NCI-H1694 treated with DMSO at 0.1 percent for 48 hours (cell line): ENCODE measurements at places on chromosomes 2 and 18.

GRCh38 chr2:121004950-121005349 lies 269.3 kb downstream of the GLI2 start:
- no peak for DNase-seq

DNA sequence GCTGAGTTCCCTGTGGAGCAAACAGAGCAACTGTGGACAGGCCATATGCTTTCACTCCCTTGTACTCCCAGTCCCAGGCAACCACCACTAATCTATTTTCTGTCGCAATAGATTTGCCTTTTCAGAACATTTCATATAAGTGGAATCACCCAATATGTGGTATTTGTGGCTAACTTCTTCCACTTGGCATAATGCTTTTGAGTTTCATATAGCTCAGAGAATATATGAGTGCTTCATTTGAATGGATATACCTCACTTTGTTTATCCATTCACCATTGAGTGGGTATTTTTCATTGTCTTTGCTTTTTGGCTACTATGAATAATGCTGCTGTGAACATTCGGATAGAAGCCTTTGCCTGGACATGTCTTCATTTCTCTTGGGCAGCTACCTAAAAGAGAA lies 151.9 kb downstream of the CERS6 start:
- DNase-seq: no peak

GRCh38 chr18:70417847-70418246 lies 129.0 kb downstream of the SOCS6 start:
- no peak for DNase-seq

GRCh38 chr2:225842939-225843338 lies 443.4 kb downstream of the NYAP2 start:
- no peak for DNase-seq

DNA sequence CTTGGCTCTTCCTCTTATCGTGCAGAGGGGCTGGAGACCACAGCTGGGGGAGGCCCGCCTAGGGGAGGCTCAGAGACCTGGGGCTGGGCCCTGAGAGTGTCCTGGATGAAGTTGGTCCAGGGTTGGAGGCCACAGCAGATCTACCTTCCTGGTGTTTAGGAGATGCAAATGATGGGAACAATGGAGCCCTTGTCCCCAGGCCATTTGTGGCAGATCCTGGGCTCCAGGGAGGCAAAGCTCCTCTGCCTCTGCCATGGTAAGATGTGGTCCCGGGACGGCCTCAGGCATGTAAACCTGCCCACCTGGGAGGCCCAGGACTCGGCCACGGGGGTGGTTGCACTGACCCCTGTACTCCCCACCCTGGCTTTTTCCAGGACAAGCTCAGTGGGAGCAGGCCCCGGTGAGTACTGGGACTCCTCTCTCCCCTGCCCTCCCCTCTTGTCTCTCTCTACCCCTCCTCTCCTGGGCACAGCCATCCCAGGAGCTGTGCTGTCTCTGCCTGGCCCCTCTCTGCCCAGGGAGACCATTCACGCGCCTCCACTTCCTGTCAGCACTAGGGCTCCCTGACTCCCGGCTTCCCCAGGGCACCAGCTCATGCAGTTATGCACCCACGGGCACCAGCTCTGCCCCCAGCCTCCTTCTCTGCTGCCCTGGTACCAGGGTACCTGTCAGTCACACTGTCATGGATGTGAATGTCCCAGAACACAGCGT lies 10.9 kb downstream of the SH2D6 start:
- no peak for DNase-seq

DNA sequence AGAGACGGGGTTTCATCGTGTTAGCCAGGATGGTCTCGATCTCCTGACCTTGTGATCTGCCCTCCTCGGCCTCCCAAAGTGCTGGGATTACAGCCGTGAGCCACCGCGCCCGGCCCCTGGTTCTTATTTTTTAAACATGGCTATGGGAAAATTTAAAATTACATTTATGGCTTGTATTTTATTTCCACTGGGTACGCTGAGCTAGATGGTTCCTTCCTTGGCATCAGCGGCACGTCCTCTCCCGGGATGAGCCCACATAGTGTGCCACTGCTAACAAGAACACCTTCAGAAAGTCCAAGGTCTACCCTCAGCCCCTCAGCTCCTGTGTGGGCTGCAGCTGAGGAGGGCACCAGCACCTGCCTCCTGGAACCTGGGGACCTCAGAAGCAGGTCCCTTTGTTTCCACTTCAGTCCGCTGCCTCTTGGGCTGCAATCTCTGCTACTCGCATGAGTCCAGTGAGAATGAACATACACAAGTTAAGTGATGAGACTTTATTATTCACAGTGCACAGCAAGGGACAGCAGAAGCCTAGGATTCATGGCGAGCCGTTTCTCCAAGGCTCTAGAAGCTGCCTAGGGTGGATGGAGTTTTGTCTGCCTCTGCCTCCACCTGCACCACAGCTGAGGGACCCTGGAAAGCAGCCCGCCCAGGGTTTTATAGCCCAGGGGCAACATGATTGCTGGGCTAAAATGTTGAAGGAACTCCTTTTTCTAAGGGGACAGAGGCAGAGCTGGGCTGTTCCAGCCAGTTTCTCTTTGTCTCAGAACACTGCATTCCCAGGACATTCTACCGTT lies 107.5 kb upstream of the TEX51 start:
- no peak for DNase-seq

- no peak for DNase-seq
Observed at GRCh38 chr2:165149439-165149838, 54.4 kb downstream of the SCN3A start.

DNA sequence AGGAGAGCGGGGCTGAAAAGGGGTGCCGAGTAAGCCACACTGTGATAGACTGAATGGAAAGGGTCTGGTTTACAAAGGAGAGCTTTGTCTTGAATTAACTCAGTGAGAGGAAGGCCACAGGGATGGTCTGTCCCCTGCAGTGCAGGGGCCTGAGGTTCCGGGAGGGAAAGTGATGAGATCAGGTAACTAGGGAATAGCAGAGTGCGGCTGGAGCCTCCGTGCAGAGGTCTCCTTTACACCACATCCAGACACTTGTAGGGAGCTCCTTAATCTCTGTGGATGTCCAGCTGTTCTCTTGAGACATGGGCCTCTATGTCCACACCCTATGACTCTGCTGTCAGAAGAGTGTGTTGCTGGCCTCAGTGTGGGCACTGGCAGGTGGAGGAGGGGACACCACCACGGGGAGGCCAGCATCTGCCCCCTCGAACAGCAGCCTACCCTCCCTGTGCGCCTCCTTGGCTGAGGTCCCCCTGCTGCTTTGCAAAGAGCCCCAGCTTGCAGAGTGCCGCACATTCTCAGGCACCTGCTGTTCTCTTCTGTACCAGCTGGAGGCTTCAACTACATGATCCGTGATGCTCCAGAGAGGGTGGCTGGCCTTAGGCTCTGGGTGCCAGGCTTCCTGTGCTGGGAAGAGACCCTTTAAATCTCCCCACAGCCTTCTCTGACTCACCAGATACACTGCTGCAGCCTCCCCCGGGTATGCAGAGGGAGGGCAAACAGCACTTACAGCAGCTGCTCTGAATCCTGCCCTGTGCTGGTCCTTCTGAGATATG lies 25.9 kb downstream of the ENOSF1 start:
- no peak for DNase-seq

- no peak for DNase-seq
Observed at GRCh38 chr2:240208096-240208495, 67.6 kb upstream of the OTOS start.

- no peak for DNase-seq
Observed at GRCh38 chr2:216221811-216222210, 112.7 kb downstream of the XRCC5 start.

DNA sequence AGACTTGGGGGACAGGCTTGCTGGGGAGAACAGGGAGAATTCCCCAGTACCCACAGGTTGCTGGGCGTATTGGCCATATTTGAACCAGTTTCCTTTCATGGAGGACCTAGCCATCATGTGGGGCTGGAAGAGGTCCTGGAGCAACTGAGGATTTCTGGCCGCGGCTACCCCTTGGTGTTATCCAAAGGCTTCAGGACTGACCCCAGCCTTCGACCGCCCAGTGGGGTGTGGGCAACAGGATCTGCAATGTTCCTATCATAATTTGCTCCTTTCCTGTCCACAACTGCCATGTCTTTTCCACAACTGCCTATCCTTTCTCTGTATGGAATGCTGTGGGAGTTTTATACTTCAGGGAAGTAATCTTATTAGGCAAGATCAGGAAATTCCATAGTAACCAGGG lies 1053.6 kb upstream of the SLC39A10 start:
- DNase-seq: no peak

DNA sequence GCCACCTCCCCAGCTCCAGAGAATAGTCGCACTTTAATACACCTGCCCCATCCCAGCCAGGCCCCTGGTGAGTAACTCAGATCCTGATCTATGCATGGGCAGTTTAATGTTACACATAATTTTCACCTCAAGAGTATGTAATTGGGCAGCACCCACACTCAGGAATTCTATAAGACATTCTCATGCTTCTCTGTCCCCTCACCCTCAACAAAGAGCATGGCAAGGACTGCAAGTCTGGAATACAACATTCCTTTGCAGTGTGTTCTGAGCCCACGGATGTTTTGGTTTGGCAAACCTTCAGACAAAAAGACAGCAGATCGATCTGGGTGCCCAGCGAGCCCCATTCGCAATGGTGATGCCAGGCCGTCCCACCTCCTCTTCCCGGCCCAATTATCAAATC lies 4.9 kb upstream of the SLC14A1 start:
- no peak for DNase-seq

DNA sequence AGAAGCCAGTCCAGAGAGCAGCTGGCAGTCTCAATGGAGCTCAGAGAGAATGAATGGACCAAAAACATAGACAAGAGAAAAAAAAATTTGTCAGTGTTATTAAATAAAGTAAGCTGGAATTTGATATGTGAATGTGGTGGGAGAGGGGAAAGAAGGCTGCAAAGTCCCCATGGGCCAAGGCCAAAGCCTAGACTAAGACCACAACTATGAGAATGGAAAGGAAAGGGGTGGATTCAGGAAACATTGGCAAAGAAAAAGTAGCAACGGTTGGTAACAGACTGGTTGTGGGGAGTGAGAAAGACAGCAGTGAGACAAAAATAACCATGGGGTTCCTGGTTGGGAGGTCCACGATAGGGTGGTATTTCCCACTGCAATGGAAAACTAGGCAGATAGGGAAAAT lies 47.0 kb downstream of the ZEB2 start:
- no peak for DNase-seq
